Stimulated activated CD8-positive, alpha-beta memory T cell treated with anti-CD3 and anti-CD28 coated beads, Interleukin-7, amount 100 ng/mL, for 48 hours (primary cell): ENCODE measurements at places on chromosomes 11 and 22.

GRCh38 chr11:133842053-133842452 lies 3.3 kb downstream of the SPATA19 start:
- DNase-seq = no peak

DNA sequence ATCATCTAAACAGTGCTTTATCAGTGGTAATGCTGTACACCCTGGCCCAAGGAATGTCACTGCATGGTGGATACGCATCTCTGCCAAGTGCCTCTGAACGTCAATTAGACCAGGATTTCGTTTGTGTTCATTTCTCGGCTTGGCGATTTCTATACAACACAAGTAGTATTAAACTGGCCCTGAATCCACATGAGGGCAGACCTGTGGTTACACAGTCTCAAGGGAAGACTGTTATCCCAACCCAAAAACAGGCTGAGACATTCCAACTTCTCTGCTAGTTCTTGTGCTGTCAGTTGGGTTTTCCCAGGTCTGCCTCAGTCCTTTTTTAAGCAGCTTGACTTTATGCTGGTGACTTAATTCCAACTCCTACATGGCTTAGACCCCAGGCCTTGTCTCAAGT lies 58.1 kb downstream of the HIRA start:
- DNase-seq = no peak

- no peak for DNase-seq
Observed at GRCh38 chr22:26702906-26703830, 45.8 kb downstream of the MIAT start.

- no peak for DNase-seq
Observed at GRCh38 chr11:71176812-71177211, 75.6 kb downstream of the SHANK2 start.

DNA sequence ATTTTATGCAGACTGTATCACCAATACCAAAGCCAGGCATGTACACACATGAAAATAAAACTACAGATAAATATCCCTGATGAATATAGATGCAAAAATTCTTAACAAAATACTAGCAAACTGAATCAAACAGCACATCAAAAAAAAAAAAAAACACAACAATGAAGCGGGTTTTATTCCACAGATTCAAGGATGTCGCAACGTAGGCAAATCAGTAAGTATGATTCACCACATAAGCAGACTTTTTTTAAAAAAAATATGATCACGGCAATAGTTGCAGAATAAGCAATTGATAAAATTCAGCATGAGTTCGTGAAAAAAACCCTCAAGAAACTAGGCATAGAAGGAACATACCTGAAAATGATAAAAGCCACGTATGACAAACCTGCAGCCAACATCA lies 21.3 kb downstream of the OR51F1 start:
- no peak for DNase-seq

DNA sequence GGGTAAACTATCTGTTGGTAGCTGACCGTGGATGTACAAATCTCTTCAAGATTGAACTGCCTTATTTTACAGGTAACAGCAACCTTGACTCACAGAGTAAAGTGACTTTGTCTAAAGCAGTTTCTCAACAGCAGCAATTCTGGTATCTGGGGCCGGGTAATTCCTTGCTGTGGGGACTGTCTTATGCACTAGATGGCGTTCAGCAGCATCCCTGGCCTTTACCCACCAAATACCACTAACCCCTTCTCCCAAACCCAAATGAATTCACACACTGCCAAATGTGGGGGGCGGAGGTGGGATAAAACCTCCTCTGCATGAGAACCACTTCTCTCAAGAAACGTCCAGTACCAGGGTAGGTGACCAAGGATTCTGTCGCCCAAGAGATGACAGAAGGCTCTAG lies 1.7 kb upstream of the INCENP start:
- DNase-seq = no peak

DNA sequence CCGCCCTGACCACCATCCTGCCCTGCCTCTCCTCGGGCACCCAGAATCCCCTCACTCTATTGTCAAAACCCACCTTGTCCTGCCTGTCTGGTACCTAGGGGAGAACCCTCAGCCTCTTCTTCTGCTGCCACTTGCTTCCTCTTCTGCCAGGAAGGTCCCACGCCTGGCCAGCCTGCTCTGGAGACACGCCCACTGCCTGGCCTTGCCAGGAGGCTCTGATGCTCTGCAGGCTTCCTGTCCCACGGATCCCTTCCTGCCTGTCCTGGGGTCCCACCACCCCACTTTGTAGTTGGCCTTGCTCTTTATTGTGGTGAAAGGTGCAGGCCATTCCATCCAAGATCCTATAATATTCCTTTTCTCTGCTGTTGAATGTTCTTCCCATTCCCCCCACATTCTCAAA lies 63.4 kb downstream of the BMAL1 start:
- DNase-seq = no peak

- DNase-seq = peak; percentile 100
Observed at GRCh38 chr22:39532215-39533073, at the start of gene RPS19BP1. Gene RPS19BP1 (minus strand): TSS chr22:39532748. CDS start chr22:39532738, 10 bp downstream.

DNA sequence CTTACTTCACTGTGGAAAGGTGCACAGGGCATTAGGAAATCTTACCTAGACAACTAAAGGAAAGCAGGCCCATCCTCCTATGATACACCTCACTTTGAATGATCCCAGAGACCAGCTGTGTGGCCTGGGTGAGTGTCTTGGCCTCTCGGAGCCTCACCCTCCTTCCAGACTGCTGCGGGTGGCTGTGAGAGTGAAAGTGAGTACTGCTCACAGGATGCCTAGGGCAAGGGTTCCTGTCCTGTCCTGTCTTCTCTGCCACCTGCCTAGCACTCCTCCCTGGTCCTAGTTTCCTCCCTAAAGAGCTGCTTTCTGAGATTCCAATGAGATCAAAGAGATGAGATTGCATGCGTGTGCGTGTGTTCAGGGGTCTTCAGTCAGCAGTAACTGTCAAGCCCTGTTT lies 19.5 kb upstream of the ADORA2A start:
- DNase-seq = no peak

GRCh38 chr11:126167488-126167887 lies 44.0 kb downstream of the RPUSD4 start:
- no peak for DNase-seq

- no peak for DNase-seq
Observed at GRCh38 chr11:127345819-127346459, 345.4 kb upstream of the KIRREL3 start.

- no peak for DNase-seq
Observed at GRCh38 chr11:75938543-75938942, 123.5 kb downstream of the UVRAG start.

GRCh38 chr22:18114495-18114894 lies 3.9 kb downstream of the TUBA8 start:
- DNase-seq = no peak

GRCh38 chr11:25860677-25861450 lies 471.1 kb upstream of the ANO3 start:
- no peak for DNase-seq

DNA sequence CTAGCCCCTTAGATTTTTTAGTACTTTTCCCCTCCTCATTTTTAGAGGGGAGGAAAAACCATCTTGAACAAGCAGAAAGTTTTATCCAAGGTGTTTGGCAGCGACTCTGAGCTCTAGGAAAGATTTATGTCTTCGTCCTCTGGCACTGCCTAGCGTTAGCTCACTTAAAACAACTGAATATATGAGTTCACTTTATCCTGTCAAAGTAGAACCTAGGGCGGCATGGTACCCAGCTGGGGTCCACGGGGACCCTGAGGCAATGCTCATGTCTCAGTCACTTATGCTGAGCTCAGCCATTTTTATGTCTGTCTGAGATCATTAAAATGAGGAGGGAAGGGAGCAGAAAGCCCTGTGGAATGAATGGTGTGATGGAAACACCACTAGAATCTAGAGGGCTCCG lies 14.2 kb upstream of the VSIG10L2 start:
- DNase-seq = no peak

GRCh38 chr11:16924826-16925560 lies 89.2 kb downstream of the PLEKHA7 start:
- DNase-seq = no peak

DNA sequence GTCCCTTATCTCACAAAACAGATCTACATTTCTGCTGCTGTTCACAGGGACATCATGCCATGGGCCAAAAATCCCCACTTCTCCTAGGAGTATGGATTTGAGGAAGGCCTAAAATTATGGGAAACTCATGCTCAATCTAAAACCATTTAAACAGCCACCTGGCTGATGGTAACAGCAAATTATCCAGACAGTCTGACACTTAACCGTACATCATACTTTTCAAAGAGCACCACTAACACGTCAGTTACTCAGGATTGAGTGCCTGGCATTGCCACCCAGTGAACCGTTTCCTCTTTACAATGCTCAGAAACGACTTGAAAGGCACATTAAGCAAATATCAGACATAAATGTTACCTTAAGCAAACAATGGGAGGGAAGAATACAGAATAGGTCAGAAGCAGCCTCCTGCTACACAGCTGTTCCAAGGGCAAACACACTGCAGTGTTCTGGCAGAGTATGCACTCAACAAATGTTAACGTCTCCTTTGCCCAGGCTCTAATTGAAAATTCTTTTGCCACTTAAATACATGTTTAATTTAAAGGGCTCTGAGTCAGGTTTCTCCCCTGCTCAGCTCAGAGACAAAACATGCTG lies 18.8 kb upstream of the SLC36A4 start:
- DNase-seq = no peak

- no peak for DNase-seq
Observed at GRCh38 chr11:40183073-40184064, 1276.1 kb downstream of the LRRC4C start.

DNA sequence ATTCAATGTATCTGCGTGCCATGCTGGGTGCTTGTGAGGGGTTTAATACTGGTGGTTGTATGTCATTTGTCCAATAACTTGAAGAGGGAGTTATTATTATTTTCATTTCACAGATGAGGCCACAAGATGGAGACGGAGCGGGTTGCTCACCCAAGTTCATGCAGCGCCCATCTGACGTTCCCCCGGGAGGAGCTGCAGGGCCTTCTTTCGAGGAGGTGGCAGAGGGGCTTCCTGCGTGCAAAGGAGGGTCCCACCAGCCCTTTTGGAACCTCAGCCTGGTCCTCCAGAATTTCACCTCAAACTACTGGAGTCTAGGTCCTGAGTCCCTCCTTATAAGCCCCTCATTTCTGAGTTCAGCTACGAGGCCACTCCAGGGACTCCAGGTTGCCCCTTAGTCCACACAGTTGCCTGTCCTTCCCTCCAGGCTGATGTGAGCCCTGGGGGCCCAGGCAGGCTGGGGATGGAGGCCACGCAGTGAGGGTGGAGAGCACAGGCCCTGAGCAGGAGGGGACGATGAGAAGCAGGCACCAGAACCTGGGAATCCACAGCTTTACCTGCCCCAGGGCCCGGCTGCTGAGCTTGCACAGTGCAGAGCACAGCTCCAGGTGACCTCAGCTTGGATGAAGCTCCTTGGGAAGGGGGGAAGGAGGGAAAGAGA lies 2.9 kb upstream of the VSIG10L2 start:
- no peak for DNase-seq

DNA sequence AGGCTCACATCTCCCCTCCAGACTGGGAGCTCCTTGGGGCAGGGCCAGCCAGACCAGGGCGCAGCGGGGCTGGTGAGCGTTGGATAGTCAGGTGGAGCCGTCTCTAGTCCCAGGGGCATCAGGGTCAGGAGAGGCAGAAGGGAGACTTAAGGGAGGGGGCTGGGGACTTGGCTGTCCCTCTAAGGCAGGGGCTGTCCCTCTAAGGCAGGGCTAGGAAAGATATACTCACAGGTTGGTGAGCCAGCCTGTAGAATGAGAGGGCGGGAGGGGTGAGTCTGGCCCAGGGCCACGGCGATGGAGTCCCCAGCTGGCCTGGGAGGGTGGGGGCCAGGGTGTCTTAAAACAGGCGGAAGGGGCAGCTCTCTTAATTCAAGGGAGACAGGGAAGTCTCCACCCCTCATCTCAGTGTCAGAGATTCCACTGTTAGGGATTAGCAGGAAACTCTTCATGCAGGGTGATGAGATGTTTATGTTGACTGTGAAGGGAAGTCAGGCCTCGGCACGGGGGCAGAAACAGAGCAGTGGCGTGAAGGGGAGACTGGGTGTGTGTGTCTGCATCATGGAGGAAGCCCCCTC lies 11.3 kb downstream of the P2RY2 start:
- DNase-seq = no peak

DNA sequence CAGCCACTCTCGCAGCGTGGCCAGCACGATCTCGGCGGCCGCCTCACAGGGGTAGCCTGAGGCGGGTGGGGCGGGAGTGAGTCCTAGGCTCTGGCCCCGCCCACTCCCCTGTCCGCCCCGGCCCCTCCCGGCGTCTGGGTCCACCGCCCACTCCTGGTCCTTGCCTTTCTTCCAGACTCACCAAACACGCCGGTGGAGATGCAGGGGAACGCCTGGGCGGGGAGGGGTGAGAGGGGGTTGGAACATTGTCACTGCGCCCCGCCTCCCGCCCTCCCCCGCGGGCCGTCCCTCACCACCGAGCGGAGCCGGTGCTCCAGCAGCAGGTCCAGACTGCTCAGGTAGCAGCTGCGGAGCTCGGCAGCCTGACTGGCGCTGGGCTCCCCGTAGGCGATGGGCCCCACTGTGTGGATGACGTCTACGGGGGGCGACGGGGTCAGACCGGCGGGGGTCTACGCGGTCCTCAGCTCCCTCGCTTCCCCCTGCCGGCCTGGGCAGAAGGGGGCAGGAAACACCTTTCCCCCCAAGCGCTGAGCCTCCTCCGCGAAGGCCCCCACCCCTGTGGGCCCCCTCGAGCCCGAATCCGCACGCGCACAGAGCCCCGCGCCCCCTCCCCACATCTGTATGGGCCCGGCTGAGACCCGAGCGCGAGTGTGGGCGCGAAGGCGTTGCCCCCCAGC lies 13.2 kb downstream of the OTUB1 start:
- DNase-seq = no peak

- DNase-seq = no peak
Observed at GRCh38 chr22:27135031-27135981, 477.9 kb downstream of the MIAT start.

- DNase-seq = no peak
Observed at GRCh38 chr11:16418428-16419097, 62.2 kb upstream of the SOX6 start.

GRCh38 chr11:129896062-129896461 lies 684 bp upstream of the NFRKB start:
- no peak for DNase-seq

GRCh38 chr11:86483940-86484794 lies 109.5 kb downstream of the CCDC81 start:
- no peak for DNase-seq

DNA sequence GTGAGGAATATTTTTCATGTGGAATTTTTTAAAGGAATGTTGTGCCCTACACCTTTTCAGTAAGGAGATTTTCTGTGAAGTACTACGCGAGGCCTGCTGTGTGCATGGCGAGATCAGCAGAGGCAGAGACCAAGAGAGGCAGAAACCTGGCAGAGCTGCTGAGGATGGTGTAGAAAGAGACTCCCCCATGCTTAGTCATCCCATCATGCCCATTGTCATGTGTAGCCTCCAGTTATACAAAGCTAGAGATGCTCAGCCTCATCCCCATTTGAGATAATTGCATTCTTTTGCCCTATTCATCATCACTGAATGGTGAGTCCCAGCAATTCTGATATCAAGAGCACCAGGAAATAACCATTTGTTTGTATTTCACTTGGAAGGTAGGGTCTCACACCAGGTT lies 3.0 kb upstream of the MS4A7 start:
- DNase-seq = no peak

GRCh38 chr11:65430406-65431217 lies 8.0 kb downstream of the NEAT1 start:
- no peak for DNase-seq
